ENCODE measurements at places on chromosomes 4 and X.
A peak's percentile ranks its signal among the peaks of the same experiment; 100 is the strongest.

- DNase-seq: no peak
Measured at GRCh38 chr4:39308611-39309010, 57.6 kb downstream of the RFC1 start.

- no peak for DNase-seq
Measured at GRCh38 chr4:86848136-86848535, 1.0 kb downstream of the SLC10A6 start.

DNA sequence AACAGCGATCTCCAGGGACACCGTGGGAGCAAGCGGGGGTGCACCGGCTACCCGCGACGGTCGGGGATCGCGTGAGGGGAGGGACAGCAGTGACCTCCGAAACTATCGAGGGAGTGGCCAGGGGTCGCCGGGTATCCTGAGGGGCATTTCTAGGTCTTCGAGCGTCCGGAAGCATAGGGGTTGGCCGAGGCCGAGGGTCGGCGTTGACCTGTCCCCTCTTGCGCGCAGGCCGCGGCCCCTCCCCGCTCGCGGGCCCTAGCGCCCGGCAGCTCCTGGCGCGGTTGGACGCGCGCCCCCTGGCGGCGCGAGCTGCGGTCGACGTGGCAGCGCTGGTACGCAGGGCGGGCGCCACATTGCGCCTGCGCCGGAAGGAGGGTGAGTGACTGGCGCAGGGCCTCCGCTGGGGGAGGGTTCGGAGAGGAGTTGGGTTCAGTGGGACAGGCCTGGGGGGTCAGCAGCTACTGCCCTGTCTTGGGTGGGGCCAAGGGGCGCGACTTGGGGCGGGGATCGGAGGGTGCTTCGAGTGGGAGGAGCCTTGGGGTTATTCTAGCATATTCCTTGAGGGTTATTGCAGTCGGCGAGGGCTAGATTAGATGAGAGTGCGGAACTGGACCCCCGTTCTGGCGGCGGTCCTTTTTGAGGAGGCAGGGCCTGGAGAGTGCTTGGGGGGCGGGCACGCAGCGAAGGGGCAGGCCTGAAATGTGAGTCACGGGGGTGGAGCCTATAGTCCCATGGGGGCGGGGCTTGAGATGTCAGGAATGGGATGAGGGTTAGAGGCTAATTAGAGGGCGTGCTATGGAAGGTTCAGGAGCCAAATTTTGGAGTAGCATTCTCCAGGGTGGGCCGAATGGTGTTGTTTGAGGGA lies 1.2 kb downstream of the MAGIX start:
- peak; percentile 80 for DNase-seq

- DNase-seq: no peak
Measured at GRCh38 chr4:126445596-126445995, 1130.8 kb downstream of the FAT4 start.

- no peak for DNase-seq
Measured at GRCh38 chrX:20438871-20439526, 172.3 kb upstream of the RPS6KA3 start.

- no peak for DNase-seq
Measured at GRCh38 chr4:81498046-81498445, 26.3 kb upstream of the RASGEF1B start.

- DNase-seq: no peak
Measured at GRCh38 chrX:39451046-39451445, 646.7 kb downstream of the BCOR start.

DNA sequence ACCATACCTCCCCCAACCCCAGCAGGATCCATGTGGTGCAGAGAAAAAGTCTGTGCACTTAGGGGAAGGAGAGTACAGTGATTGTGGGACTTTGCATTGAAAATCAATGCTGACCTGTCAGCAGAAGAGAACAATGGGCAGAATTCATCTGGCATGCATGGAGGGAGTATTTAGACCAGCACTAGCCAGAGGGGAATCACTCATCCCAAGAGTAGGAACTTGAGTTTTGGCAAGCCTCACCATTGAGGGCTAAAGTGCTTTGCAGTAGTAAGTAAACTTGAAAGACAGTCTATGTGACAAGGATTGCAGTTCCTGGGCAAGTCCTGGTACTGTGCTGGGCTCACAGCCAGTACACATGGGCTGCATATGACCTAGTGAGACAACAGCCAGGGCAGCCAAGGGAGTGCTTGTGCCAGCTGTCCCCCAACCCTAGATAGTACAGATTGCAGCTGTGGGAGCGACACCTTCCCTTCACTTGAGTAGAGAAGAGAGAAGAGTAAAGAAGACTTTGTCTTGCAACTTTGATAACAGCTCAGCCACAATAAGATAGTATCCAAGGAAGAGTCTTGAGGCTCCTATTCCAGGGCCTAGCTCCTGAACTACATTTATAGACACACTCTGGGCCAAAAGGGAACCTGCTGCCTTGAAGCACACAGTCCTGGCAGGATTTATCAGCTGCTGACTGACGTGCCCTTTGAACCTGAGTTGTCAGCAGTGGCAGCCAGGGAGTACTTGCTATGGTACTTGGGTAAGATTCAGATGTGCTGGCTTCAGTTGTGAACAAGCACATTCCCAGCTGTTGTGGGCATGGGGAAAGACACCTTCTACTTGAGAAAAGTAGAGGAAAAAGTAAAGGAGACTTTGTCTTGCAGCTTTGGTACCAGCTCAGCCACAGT lies 48.7 kb downstream of the HDX start:
- DNase-seq: no peak

DNA sequence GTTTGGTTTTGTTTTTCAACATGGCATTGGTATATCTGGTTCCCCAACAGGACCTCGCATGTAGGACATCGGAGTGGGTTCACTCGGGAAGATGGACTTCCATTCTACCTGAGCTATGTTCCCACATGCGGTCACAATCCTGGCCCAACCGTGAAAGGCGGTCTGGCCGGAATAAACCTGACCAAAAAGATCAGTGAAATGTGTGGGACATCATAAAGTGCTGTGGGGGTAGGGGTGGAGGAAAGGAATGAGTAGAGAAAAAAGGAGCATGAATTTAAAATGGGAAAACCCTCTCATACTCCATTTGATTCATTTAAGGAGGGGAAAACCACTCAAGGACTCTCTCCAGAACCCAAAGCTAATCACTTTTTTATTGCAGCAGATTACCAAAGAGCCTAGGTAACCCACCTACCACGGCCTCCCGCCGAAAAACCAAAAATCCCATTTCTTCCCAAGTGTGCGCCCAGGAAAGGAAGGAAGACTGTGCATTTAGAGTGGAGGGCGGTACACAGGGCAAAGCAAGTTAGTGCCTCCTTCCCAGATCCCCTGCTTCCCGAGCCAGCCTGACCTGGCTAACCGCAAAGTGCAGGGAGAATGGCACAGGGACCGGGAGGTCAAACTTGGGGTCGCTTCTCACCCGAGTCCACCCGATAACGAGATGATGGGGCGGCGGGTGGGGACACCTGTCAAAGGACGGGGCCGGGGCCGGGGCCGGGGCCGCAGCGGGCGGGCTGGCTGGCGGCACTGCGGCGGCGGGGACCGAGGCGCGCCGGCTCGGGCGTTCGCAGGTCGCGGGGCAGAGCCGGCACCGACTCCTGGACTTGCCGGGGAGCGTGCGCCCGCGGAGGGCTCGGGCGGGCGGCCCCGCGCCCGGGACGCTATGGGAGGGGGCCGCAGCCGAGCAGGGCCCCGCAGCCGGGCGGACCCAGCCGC lies 669 bp downstream of the TMEM150C start:
- DNase-seq: no peak

- DNase-seq: no peak
Measured at GRCh38 chrX:18714910-18715309, 7.5 kb downstream of the PPEF1 start.

- no peak for DNase-seq
Measured at GRCh38 chr4:186829097-186829496, 105.4 kb upstream of the FAT1 start.

DNA sequence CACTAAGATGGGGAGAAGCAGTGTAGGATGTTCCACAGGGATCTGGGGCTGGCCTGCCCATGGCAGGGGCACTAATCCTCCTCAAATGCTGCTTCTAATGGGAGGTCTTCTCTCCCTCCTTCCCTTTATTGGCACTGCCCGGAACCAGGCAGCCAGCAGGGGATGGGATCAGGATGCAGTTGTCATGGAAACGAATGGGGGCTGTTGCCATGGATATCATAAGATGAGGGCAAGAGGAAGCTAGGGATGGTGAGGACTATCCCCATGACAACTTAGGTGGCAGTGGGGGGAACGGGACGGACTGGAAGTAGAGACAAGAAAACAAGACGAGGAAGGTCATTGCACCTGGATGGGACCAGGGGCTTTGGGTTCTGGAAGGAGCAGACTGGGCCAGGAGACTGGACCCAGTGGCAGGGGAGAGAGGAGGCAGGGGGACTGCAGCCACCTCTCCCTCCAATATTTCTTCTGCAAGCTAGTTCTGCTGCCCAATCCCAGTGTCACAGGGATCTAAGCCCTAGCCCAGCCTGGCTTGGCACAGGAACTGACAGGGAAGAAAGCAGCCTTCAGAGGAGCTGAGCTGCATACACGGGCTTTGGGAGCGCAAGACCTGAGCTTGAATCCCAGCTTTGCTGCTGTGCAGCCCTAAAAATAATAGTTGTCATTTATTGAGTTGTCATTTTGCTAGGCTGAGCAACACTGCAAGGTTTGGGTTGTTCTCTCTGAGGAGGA lies 19.0 kb downstream of the IQSEC2 start:
- no peak for DNase-seq

GRCh38 chrX:1330605-1331004 lies 6.0 kb upstream of the IL3RA start:
- DNase-seq: no peak

GRCh38 chr4:139628184-139629012 lies 37.2 kb upstream of the MGST2 start:
- no peak for DNase-seq

- DNase-seq: no peak
Measured at GRCh38 chrX:119398587-119398973, 556 bp upstream of the SLC25A43 start.

DNA sequence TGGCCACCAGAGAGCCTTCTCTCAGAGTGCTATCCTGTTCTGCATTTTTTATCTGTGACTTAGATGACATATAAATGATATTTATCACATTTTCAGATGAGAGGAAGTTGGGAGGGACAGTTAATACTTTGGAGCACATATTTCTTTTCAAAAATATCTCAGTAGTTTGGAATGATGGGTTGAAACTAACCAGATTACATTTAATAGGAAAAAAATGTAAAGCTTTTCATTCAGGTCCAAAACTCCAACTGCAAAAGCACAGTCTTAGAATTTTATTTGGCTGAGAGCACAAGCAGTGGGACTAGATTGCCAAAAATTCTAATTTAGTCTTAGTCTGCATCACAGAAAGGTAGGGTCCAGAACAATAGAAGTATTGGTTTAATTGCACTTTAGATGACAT lies 248.2 kb upstream of the TEX13A start:
- DNase-seq: no peak
